RWPE1 (cell line): ENCODE measurements at places on chromosomes 16 and 17.
A peak's percentile ranks its signal among the peaks of the same experiment; 100 is the strongest.

- no peak for DNase-seq
Measured at GRCh38 chr16:65119435-65119834, 2.4 kb downstream of the CDH11 start.

GRCh38 chr17:77609553-77610517 is 348.7 kb upstream of the TNRC6C start:
- DNase-seq = no peak

- DNase-seq = peak; percentile 31
Measured at GRCh38 chr17:11996722-11997146, 541 bp downstream of the ZNF18 start.

- no peak for DNase-seq
Measured at GRCh38 chr17:55673743-55674506, 48.7 kb downstream of the TMEM100 start.

DNA sequence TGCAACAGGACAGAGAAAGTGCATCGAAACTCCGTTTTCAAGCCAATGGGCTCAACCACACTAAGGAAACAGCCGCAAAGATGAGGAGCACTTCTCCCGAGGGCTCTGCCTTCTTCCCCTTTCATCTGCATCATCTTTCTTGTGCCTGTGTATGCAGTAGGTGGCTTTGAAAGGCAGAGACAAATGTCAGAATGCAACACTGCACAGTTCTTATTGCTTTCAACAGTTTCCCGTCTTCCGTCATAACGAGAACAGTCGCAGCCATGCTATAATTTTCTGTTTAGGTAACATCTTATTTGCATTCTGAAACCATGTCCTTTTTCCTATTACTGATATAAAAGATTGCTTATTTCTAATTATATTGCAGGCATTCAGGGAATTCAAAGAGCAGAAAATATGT is 205.2 kb downstream of the SLC39A11 start:
- DNase-seq = no peak

DNA sequence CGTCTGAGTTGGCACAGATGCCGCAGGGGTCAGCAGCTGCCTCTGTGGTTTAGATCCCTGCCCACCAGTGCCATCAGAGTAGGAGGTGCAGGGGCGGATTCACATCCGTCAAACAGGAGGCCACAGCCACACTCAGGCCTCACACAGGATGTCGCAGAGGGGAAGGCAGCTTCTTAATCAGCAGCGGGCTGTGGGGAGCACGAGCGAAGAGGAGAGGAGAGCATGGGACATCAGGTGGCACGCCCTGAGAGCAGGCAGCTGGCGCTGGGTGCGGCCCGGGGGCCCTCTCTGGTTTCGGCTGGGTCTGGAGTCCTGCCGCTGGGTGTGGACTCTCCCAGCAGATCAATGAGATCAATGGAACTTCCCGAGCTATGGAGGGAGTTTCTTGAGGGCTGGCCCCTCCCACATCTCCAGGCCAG is 9.6 kb downstream of the LLGL2 start:
- no peak for DNase-seq

DNA sequence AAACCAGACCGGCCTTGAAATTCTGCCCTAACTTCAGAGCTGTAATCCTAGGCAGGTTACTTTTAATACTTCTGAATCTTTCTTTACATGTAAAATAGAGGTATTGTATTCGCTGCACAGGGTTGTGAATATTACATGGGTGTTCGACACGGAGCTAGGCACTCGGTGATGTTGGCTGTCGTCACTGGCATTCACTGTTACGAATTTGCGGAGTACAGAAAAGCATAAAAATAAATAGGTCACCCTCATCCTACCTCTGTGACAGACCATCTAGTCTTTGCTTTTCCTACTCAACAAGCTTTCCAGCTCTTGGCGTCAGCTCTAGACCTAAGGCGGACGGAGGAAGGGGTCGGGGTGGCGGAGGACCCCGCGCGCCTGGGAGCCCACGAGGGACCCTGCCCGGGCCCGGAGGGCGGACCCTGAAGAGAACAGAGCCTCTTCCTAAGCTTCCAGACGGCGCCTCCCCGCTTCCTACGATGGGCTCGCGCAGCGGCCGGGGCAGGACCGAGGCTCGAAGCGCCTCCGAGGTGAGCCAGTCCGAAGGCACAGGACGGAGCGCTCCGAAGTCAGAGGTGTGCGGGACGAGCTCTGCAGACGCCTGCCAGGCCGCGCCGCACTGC is 879 bp upstream of the SPG7 start:
- DNase-seq = no peak

GRCh38 chr17:56785997-56786680 is 47.6 kb downstream of the C17orf67 start:
- no peak for DNase-seq

- DNase-seq = no peak
Measured at GRCh38 chr17:83151442-83152226, 72.2 kb downstream of the METRNL start.

- peak; percentile 81 for DNase-seq
Measured at GRCh38 chr17:64780096-64781013, 118.2 kb upstream of the SMURF2 start.

DNA sequence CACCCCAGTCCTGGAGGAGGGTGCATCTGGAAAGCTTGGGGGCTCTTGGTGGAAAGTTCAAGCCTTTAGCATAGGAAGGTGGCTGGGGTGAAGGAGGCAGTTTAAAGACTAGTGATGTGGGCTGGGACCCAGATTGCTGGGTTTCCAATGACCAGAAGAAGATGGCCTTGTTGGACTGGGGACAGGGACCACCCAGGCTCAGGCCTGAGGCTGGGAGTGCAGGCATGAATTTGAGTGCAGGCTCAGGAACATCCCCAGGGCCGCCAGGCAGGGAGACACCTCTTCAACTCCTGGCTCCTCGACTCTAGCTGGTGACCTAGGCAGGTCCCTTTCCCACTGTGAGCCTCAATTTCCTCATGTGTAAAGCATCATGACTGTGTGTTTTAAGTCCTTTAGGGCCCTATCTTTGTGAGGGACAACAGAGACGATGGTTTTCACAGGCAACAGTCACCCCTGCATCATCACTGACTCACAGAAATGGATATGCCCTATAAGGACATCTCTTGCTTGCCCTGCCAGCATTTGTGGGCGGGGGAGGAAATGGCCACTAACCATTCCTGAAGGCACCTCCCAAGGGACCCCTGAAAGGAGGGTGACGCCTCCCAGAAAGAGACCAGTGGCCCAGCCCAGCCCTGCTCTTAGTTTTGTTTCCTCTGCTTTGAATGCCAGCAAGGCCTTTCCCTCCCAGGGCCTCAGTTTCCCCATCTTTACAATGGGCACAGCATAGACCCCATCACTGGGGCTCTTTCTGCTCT is 11.1 kb downstream of the NLRC5 start:
- DNase-seq = peak; percentile 80

DNA sequence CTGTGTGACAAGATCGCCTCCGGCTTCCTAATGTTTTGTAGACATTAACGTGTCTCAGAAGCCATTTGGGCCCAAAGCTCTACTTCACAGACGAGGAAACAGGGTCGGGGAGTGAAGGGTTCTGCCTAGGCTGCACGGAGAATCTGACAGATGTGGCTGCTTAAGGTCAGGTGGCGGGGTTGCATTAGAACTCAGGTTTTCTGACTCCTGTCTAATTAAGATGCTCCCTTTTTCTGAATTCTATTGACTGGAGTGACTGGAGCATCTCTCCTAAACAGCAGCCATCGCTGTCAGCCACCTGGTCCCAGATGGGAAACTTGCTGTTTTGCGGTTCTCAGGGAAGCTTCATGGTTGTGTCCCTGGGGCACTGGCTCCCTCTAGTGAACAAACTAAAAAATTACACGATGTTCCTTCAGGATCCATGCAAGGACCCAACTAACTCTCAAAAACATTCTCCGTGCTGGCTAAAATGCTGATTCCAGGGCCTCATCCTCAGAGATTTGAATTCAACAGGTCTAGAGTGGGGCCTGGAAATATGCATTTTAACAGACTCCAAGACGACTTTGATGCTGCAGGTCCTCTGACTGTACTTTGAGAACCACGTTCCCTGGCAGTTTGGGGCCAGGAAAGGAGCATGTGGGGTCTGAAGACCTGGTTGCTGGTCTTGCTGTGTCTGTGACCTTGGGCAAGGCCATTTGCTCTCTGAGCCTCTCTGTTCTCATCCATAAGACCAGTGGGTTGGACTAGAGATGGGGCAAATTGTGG is 117.4 kb downstream of the IRF8 start:
- DNase-seq = peak; percentile 76

GRCh38 chr16:70512456-70512855 is 10.9 kb downstream of the COG4 start:
- peak; percentile 79 for DNase-seq

DNA sequence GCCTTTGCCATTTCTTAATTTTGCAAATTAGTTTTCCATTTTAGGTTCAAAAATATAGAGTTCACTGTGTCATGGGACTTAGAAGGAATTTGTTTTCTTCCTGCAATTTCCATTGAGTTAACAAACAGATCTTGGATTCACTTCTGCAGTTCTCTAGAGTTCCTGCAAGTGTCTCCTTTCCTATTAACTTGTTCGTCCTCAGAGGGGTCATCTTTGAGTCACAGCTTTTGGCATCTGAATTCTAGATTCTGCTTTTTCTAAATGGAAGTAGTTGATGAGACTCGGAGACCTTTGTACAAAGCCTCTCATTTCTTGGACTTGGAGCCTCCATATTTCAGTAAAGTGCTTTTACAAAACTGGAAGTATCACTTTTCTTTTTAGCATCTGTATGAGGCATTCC is 323.3 kb downstream of the BCAS3 start:
- DNase-seq = peak; percentile 0

- no peak for DNase-seq
Measured at GRCh38 chr16:52874042-52874441, 178.7 kb downstream of the CHD9NB start.

GRCh38 chr16:86911437-86911958 is 333.1 kb downstream of the FOXL1 start:
- DNase-seq = no peak

DNA sequence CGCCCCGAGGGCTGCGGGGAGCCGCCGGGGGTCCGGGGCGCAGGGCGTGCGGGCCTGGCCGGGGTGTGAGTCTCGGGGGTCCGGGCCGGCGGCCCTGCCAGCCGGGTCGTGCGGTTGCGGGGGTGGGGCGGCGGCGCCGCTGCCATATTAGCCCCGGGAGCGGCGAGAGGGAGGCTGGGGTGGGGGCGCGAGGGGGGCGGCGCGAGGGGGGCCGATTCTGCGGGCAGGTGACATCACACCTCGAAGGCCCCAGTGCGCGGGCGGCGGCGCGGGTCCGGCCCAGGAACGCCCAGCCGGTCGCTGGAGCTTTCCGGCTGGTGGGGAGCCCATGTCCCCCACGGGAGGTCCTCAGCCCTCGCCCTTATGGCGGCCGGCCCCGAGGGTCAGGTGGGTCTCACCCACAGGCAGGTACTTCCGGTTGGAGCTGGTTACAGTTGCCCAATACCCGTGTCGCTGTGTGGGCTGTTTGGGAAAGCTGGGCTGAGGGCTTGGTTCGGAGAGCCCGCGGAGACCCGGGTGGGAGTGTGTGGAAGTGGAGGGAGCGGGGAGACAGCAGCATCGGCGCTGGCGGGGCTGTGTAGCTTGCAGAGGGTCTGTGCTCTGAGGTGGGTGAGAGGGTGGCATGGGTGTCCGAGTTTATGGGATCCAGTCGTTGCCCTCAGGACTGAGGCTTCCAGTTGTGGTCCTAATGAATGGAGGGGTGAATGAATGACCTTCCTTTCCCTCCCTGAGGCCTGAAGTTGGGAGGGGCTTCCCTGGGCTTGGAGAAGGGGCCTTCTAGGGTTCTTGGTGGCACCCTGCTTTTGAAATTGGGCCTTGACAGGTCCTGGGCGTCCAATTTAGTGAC is 804 bp downstream of the ATP6V0C start:
- DNase-seq = no peak

GRCh38 chr17:50946223-50946890 is 80.2 kb upstream of the TOB1 start:
- no peak for DNase-seq

DNA sequence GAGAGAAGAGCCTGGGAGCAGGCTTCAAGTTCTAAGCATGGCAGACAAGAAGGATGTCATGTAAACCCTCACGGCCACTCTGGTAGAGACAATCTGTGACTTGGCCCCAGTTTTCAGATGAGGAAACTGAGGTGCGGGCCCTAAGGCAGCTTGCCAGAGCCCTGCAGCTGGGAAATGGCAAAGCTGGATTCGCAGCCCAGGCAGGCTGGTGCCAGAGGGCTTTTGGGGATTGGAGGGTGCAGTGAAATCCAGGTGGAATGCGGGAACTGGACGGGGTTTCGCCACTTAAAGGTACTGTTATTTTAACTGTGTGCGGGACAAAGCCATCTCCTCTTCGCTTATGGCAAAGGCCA is 477 bp upstream of the OSGIN1 start:
- DNase-seq = peak; percentile 53

- DNase-seq = no peak
Measured at GRCh38 chr17:9240659-9241370, 219.5 kb downstream of the NTN1 start.

- DNase-seq = no peak
Measured at GRCh38 chr17:17587614-17588337, 3.7 kb downstream of the PEMT start.

- DNase-seq = no peak
Measured at GRCh38 chr16:82509691-82510430, 116.9 kb upstream of the CDH13 start.

- no peak for DNase-seq
Measured at GRCh38 chr17:77572851-77573250, 385.7 kb upstream of the TNRC6C start.

- DNase-seq = no peak
Measured at GRCh38 chr16:557463-558297, 2.5 kb upstream of the PRR35 start.

DNA sequence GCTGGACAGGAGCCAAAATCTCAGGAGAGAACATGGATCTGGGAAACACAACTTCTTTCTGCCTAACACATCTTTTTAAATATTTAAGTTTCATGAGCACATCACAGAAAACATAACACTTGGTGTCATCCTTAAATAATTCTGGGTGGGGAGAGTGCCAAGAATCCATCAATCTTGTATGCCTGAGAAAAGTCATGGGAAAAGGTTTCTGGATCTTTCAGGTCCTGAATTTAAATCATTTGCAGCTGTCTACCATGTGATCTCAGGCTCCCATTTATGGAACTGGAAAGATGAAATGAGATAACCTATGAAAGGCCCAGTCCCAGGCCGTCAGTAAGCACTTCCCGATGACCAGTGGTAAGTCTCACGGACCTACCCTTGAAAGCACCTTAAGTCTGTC is 15.1 kb downstream of the CDH11 start:
- DNase-seq = no peak

DNA sequence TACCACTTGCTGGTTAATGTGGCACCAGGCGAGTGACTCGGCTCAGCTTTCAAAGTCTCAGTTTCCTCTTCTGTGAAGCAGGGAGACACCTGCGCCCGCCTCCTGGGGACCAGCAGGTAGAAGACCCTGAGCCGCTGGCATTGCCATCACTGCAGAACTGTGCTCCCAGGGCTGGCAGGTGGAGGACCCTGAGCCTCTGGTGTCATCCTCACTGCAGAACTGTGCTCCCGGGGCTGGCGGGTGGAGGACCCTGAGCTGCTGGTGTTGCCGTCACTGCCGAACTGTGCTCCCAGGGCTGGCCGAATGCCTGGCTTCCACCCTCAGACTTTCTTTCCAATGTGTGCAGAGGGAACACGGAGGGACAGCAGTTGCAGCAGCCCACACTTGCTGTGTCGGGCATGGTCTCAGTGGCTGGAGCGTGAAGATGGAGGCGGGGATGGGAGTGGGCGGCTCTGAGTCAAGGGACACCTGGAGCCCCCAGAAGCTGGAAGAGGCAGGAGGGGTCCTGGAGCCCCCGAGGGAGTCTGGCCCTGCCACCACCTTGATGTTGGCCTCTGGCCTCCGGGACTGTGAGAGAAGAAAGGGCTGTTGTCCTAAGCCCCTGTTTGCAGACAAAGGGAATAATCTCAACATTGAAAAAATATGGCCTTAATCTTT is 75.8 kb upstream of the METTL9 start:
- no peak for DNase-seq
